ENCODE measurements at places on chromosomes 16 and 17.

DNA sequence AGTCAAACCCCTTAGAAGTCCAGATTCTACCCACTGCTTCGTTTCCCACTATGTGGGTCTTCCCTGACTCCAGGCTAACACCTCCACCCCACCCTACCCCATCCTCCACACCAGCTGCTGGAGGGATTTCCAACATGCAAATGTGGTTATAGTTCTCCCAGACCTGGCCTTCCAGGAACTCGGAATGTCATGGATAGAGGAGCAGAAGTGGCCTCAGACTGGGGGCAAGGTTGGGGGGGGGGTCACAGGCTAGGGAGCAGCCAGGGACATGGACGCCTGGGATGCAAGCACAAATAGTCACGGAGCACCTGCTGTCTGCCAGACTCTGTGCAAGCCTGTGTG, 2.0 kb downstream of the CAMKK1 start:
- DNase-seq = no peak

DNA sequence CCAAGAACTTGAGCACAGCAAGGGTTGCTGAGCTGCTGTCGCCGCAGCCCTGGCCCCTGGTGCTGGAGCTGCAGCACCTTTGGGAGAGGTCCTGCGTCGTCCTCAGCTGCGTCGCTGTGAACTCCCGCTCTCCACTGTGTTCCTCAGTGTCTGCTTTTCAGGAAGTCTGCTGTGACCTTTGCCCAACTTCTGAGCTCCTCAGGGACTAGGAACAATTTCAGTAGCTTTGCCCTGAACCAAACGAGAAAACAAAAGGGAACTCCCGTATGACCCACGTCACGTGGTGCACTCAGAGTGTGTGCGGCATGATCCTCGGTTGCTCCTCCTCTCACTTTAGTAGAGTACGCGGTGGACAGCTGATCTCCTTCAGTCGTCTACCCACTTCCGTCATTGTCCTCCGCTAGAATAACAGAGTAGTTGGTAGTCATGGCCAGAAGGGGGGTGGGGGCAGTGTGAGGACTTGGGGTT, 44.2 kb downstream of the WDR45B start:
- peak; percentile 97 for DNase-seq

DNA sequence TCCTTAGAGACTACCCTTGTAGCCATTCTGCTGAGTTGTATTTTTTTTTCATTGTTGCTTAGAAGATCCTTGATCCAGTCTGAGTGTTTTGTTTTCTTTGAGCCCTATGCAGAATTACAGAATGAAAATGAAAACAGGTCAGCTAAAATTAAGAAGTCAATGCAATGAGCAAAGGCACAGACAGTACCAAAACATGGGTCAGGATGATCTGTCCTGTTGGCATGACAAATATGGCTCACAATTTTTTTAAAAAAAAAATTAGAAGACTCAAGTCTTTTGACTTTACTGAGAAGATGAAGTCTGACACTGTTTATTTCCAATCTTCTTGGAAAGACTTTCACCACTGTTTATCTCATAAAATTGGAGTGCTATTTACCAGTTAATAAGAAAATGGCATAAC, 32.4 kb downstream of the KCNJ16 start:
- no peak for DNase-seq

GRCh38 chr16:46916980-46917379, 32.8 kb downstream of the GPT2 start:
- DNase-seq = no peak

DNA sequence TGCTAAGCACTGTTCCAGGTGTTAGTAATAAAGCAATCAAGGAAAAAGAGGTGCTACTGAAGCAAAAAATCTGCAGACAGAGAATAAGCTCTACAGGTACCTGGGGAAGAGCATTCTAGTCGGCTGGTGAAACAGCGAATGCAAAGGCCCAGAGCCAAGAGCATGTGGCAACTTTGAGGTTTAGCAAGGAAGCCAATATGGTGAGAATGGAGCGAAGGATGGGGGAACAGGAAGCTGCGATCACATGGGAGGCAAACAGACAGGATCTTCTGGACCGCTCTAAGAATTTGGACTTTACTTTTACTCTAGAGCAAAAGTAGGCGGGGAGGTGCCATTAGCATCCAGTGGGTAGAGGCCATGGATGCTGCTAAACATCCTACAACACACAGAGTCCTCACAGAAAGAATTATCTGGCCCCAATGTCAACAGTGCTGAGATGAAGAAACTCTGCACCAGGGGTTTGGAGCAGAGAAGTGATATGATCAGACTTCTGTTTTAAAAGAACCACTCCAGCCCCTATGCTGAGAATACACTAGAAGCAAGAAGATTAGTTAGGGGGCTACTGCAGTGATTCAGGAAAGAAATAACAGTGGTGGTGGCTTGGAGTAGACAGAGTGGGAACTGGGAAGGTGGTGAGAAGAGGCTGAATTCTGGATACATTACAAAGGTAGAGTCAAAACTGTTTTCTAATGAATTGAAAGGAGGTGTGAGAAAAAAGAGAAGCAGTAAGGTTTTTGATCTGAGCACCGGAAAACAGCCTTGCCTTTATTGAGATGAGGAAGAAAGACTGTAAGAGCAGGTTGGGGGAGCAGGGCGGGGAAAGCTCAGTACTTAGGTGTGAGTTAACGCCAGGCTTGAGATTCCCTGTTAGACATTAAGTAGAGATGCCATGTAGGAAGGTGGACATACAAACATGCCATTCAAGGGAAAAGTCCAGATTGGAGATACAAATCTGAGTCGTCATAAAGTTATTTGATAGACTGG, 11.0 kb downstream of the EFTUD2 start:
- DNase-seq = peak; percentile 73

- no peak for DNase-seq
These were observed 322.4 kb upstream of the N4BP1 start for GRCh38 chr16:48932216-48932855.

Measured in MV-4-11 (cell line).